ENCODE measurements at places on chromosomes 13 and 19. TPM values are rescaled to one million over a fixed set of nuclear protein-coding genes. Genes with fewer than 3 reads are reported as not detected.
A peak's percentile ranks its signal among the peaks of the same experiment; 100 is the strongest.

GRCh38 chr19:57436417-57436816, 1.3 kb downstream of the ZNF749 start:
- no peak overlapping the region for H3K4me3 ChIP-seq
- H3K36me3 ChIP-seq: no peaks in the 10 kb centered on the region
- no peak for DNase-seq
- no peak overlapping the region for H3K27ac ChIP-seq

- H3K4me1 ChIP-seq: no peaks in the 10 kb centered on the region
- no peak for DNase-seq
Measured at GRCh38 chr13:27997904-27998522, 9.5 kb upstream of the URAD start.

DNA sequence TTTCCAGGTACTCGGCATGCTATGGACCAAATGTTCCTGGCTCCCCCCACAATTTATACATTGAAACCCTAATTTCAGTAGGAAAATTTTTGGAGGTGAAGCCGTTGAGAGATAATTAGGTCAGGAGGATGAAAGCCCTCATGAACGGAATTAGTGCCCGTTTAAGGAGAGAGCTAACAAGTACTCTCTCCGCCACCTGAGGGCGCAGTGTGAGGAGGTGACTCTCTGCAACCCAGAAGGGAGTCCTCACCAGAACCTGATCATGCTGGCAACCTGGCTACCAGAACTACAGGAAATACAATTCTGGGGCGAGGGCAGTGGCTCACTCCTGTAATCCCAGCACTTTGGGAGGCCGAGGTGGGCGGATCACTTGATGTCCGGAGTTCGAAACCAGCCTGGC, 397.8 kb downstream of the SLITRK5 start:
- H3K4me1 ChIP-seq: no peaks in the 10 kb centered on the region
- H3K36me3 ChIP-seq: no peaks in the 10 kb centered on the region
- no peaks in the 10 kb centered on the region for H3K27me3 ChIP-seq
- no peak overlapping the region for H3K27ac ChIP-seq
- DNase-seq: no peak

TEX101 gene
- total RNA-seq: not detected

GRCh38 chr19:10036601-10037071, 23.4 kb downstream of the RDH8 start:
- no peaks in the 10 kb centered on the region for H3K27me3 ChIP-seq
- no peaks in the 10 kb centered on the region for H3K36me3 ChIP-seq
- no peak for DNase-seq

RNF126 gene
- 36.7 TPM for total RNA-seq

KIRREL2 gene
- not detected for total RNA-seq

- no peak for DNase-seq
- no peaks in the 10 kb centered on the region for H3K27me3 ChIP-seq
- H3K27ac ChIP-seq: peak overlapping the region; percentile 39
- no peak overlapping the region for H3K4me3 ChIP-seq
- H3K4me1 ChIP-seq: peaks cover 46% of the 10 kb centered on the region
Measured at GRCh38 chr13:24215732-24216131, 55.2 kb downstream of the SPATA13 start.

DNA sequence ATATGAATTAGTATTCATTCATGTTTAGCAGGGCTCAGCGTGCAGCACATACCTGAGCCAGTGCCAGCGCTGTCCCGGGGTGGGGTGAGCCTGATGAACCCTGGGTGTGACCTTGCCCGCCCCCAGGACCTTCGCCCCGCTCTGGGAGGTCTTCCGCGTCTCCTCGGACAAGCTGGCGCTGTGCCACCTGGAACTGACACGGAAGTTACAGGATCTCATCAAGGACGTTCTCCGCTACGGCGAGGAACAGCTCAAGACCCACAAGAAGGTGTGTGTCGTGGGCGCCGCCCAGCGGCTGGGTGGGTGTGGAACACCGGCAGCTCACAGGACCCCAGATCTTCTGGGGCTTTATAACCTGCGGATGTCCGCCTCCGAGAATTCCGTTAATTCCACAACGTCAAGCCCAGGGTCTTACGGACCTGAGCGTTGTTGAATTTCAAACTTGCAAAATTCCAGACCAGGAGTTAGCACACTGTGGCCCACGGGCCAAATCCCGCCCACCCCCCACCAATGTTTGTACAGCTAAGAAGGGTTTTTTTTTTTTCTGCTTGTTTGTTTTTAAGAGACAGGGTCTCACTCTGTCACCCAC, 15.4 kb downstream of the FCHO1 start:
- DNase-seq: peak; percentile 88
- H3K36me3 ChIP-seq: no peaks in the 10 kb centered on the region
- H3K27me3 ChIP-seq: no peaks in the 10 kb centered on the region
- peaks cover 9% of the 10 kb centered on the region for H3K4me1 ChIP-seq
- peak overlapping the region; percentile 9 for H3K27ac ChIP-seq

RGCC gene
- total RNA-seq: 1,301 TPM

PROSER1 gene
- 21.6 TPM for total RNA-seq

DNA sequence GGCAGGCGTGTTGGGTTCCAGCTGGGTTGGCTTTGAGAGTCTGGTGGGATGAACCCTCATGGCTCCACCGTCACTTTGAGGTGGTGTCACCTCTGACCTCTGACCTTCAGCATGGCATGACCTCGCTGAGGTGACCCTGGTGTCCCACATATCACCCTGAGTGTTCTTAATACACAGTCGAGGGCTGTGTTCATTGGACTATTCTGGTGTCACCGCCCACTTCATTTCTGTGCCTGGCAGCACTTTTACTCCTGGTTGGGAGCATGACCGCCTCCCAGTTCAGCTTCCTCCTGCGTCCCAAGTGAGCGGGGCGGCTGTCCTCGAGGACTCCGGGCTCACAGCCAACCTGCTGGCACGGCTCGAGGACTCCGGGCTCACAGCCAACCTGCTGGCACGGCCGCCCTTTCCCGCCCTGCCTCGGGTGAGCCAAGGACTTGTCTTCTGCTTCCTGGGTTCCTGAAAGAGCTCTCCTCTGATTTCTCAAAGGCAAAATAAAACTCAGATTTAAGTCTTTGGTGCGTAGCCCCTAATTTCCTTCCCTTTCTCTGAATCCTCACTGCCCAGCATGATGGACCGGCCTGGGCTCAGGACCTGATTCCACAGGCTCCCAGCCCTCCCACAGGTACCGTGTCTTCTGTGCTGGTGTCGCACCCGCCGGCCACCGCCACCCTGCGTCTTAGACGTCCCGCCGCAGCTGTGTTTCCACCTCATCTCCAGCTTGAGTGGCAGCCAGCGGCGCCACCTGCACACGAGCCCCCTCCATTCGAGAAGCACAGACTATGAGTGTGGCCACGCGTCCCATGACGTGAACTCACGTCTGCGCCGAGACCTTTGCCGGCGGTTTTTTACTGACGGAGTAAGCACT, 10.4 kb downstream of the ATP4B start:
- peaks cover 7% of the 10 kb centered on the region for H3K4me1 ChIP-seq
- peak overlapping the region; percentile 68 for H3K27ac ChIP-seq
- DNase-seq: peak; percentile 97

TMEM38A gene
- total RNA-seq: 5.6 TPM

- no peaks in the 10 kb centered on the region for H3K36me3 ChIP-seq
- peaks cover 18% of the 10 kb centered on the region for H3K4me1 ChIP-seq
- H3K27ac ChIP-seq: peak within 1 kb of the TSS; percentile 92
- peak; percentile 94 for DNase-seq
Measured at GRCh38 chr19:37466798-37467607, at the start of gene ZNF569. Gene ZNF569, minus strand, starts transcription at chr19:37467444. Its CDS starts 22,523 bp downstream, at chr19:37444921.

DNA sequence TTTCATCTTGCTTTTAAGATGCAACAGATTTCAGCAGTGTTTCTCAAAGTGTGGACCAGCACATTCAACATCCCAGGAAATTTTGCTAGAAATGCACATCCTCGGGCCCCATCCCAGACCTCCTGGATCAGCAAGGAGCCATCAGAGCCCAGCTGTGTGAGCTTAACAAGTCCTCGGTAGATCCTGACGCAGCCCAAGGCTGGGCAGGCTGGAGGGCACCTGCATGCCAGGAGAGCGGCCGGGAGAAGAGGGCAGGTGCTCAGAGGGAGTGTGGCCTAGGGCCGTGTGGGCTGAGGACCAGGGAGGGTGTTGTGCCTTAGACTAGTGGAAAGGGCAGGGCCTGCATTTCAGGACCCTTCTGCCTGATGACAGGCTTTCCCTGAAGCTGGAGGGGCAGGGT, 2.2 kb upstream of the MCF2L start:
- peaks cover 8% of the 10 kb centered on the region for H3K27me3 ChIP-seq
- H3K27ac ChIP-seq: no peak overlapping the region
- peaks cover 20% of the 10 kb centered on the region for H3K4me1 ChIP-seq
- H3K4me3 ChIP-seq: no peak overlapping the region

IGFL4 gene
- total RNA-seq: not detected

GRCh38 chr19:3849092-3849491, 19.7 kb downstream of the ZFR2 start:
- no peaks in the 10 kb centered on the region for H3K36me3 ChIP-seq
- no peak overlapping the region for H3K27ac ChIP-seq
- no peak overlapping the region for H3K4me3 ChIP-seq
- no peak for DNase-seq
- H3K27me3 ChIP-seq: no peaks in the 10 kb centered on the region

DNA sequence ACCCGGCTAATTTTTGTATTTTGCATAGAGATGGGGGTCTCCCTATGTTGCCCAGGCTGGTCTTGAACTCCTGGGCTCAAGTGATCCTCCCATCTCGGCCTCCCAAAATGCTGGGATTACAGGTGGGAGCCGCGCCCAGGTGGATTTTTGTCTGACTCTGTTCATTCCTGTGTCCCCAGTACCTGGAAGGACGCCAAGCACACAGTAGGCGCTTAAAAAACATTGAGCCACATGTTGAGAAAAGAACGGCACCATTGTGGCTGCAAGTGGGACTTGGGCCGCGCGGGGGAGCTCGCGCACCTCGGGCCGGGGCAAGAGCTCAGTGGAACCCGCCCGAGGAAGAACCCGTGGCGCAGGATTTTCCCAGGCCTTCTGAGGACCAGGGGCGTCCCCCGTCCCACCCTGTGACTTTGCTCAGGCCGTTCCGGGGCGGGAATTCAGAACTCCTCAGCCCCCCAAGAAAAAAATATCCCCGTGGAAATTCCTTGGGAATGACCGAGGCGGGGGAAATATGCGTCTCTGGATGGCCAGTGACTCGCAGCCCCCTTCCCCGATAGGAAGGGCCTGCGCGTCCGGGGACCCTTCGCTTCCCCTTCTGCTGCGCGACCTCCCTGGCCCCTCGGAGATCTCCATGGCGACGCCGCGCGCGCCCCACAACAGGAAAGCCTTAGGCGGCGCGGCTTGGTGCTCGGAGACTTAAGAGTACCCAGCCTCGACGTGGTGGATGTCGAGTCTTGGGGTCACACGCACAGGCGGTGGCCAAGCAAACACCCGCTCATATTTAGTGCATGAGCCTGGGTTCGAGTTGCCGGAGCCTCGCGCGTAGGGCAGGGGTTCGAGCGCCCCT, 1.4 kb upstream of the ICAM1 start:
- H3K4me3 ChIP-seq: peak overlapping the region; percentile 74
- H3K27ac ChIP-seq: peak overlapping the region; percentile 98
- no peaks in the 10 kb centered on the region for H3K27me3 ChIP-seq
- peak; percentile 93 for DNase-seq
- peaks cover 41% of the 10 kb centered on the region for H3K4me1 ChIP-seq

GRCh38 chr13:37929308-37929707, 59.7 kb upstream of the TRPC4 start:
- H3K27ac ChIP-seq: no peak overlapping the region
- H3K27me3 ChIP-seq: no peaks in the 10 kb centered on the region

DNA sequence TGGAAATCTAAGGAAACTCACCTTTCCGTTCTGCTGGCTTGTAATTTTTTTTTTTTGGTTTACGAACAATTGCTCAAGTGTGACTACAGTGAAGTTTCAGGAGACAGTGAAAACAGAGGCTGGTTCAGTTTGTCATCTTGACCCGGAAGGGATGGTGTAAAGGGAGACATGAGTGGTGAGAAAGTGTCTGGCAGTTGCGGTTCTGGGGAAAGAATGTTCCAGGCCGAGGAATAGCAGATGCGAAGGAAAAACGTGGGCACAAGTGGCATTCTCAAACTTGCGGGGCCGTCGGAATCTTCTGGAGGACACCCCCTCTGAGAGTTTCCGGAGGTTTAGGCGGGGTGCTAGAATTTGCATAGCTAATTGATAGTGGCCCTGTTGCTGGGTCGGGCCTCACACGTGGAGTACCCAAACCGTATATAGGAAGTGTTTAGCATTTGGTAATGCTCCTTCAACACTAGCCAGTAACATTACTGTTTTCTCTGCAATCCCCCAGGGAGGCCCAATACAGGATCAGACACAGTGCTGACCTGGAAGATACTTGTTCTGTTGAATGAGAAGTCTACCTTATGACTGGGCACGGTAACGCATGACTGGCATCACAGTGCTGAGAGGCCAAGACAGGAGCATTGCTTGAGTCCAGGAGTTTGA, 2.8 kb upstream of the TNFSF9 start:
- no peaks in the 10 kb centered on the region for H3K27me3 ChIP-seq
- no peak for DNase-seq
- no peak overlapping the region for H3K4me3 ChIP-seq

DNA sequence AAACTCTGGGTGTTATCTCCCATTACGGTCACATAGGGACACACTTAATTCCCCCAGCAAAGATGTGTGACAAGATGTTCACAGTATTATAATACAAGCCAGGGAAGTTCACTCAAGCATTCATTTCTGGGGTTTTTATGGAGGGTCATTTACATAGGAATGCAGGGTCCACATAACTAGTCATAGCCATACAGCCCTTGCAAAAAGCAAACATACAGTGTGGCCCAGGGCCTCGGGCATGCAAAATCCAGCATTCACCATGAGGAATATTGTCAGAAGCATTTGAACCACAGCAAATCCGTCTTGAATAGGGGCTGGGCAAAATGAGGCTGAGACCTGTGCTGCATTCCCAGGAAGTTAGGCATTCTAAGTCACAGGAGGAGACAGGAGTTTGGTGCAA, 13.0 kb upstream of the ZNF460 start:
- H3K4me1 ChIP-seq: no peaks in the 10 kb centered on the region
- no peak overlapping the region for H3K27ac ChIP-seq
- no peaks in the 10 kb centered on the region for H3K36me3 ChIP-seq
- no peak for DNase-seq

- no peak overlapping the region for H3K27ac ChIP-seq
- no peak overlapping the region for H3K4me3 ChIP-seq
- no peak for DNase-seq
- H3K4me1 ChIP-seq: no peaks in the 10 kb centered on the region
- H3K27me3 ChIP-seq: no peaks in the 10 kb centered on the region
- peaks cover 81% of the 10 kb centered on the region for H3K36me3 ChIP-seq
Measured at GRCh38 chr19:7970716-7971448, 27.4 kb upstream of the TIMM44 start.

DNA sequence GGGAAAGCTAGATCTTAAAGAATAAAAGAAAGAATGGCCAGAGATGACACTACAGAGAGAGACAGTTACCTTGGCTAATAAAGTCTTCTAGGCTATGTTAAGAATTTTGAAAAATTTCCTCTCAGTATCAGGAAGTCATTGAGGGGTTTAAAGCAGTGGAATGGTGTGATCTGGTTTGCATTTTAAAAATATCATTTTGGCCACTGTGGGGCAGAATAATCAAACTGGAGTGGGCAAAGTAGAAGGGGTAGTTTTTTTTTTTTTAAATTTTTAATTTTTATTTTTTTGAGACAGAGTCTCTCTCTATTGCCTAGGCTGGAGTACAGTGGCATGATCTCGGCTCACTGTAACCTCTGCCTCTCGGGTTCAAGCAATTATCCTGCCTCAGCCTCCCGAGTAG, 4.4 kb upstream of the CNMD start:
- no peak for DNase-seq
- H3K4me3 ChIP-seq: no peak overlapping the region
- H3K36me3 ChIP-seq: no peaks in the 10 kb centered on the region
- H3K27me3 ChIP-seq: no peaks in the 10 kb centered on the region
- no peak overlapping the region for H3K27ac ChIP-seq

GRCh38 chr13:48585456-48585840, 52.6 kb upstream of the RCBTB2 start:
- no peaks in the 10 kb centered on the region for H3K27me3 ChIP-seq
- H3K4me3 ChIP-seq: no peak overlapping the region
- DNase-seq: no peak
- no peaks in the 10 kb centered on the region for H3K36me3 ChIP-seq
- H3K4me1 ChIP-seq: peaks cover 9% of the 10 kb centered on the region
